PC-9 (cell line): ENCODE measurements at places on chromosomes 6 and 20. TPM values are rescaled to one million over a fixed set of nuclear protein-coding genes. Genes with fewer than 3 reads are reported as not detected.

The TPX2 gene
- 140 and 164 TPM in 2 replicates for total RNA-seq

The ZC2HC1B gene
- total RNA-seq = not detected in 2 replicates

GRCh38 chr20:3404402-3404801 lies 3.1 kb downstream of the DNAAF9 start:
- H3K4me1 ChIP-seq = peaks cover 5% of the 10 kb centered on the region; the same call in 1 of the 2 replicates
- H3K4me3 ChIP-seq = no peak overlapping the region
- H3K27me3 ChIP-seq = no peaks in the 10 kb centered on the region

GRCh38 chr20:2599288-2600006 lies 53.0 kb upstream of the NOP56 start:
- H3K27me3 ChIP-seq = no peaks in the 10 kb centered on the region; the same call in 1 of the 2 replicates
- H3K36me3 ChIP-seq = no peaks in the 10 kb centered on the region
- H3K4me1 ChIP-seq = peaks cover 12% of the 10 kb centered on the region; the same call in 1 of the 2 replicates
- H3K4me3 ChIP-seq = no peak overlapping the region
- DNase-seq = no peak

DNA sequence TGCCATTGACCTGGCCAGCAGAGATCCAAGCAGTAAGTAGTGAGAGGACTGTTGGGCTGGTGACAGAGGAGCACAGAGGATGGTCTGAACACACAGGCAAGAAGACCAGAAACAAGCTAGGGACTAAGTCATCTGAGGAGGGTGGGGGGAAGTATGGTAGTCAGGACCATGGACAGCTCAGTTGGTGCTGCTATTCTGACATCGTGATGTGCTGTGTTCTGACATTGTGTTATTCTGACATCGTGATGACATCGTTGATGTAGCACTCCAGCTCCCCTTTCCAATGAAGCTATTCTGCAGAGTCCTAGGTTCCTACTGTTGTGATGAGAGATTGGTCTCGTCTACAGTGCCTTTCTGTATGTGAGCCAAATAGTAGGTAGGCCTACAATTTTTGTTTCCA lies 28.7 kb downstream of the CFAP206 start:
- no peak overlapping the region for H3K4me3 ChIP-seq
- no peaks in the 10 kb centered on the region for H3K27me3 ChIP-seq
- H3K36me3 ChIP-seq = no peaks in the 10 kb centered on the region
- H3K4me1 ChIP-seq = no peaks in the 10 kb centered on the region

DNA sequence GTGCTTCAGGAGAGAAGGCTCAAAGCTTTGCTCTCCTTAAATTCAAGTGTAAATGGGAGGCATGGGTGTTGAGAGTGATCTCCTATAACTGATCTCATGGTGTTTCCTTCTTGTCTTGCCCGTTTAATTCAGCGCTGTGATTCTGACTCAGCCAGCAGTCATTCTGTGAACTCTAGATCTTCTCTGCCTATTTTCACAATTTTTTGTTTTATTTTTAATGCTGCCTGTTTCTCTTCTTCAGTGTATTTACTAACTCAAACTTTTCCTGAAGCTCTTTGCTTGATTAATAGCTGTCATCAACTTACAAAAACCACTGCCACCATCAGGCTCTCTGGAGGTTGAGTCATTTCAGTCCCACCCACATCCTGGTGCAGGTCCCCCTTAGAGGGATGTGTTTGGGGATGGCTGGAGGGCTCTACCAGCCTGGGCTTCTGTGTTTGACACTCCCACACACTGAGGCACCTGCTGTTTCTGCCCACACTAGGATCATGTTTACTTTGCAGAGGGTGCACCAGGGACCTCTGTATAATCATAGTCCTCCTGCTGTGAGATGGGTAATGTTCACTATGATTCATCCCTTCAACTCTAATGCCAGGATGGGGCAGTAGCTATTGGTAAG lies 94.0 kb downstream of the SHLD1 start:
- no peak overlapping the region for H3K4me3 ChIP-seq
- peak; percentile 35 for DNase-seq
- H3K27ac ChIP-seq = no peak overlapping the region
- no peaks in the 10 kb centered on the region for H3K27me3 ChIP-seq

- no peaks in the 10 kb centered on the region for H3K36me3 ChIP-seq
- peaks cover 10% of the 10 kb centered on the region for H3K27me3 ChIP-seq
- H3K4me3 ChIP-seq = no peak overlapping the region
Observed at GRCh38 chr20:54550776-54551396, 75.5 kb downstream of the DOK5 start.

DNA sequence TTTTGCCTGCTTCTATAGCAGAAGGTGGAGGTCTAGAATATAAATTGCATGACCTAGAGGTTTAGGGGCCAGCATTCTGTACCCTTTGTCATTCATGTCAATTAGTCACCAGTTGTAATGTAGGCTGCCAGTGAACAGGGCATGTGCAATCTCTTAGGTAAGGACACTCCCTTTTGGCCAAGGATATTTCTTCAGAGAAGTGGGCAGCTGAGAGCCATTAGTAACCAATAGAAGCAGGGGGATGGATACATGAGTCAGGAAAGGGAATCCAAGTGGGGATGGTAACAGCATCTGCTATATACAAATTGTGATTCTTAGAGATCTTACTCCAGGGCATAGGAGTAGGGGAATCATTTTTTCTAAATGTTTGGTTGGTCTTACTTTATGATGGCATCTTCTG lies 494.2 kb upstream of the JAG1 start:
- no peak overlapping the region for H3K4me3 ChIP-seq
- no peak overlapping the region for H3K27ac ChIP-seq
- H3K27me3 ChIP-seq = no peaks in the 10 kb centered on the region

GRCh38 chr20:33859157-33859695 lies 48.1 kb downstream of the CHMP4B start:
- H3K4me3 ChIP-seq = no peak overlapping the region
- peaks cover 4% of the 10 kb centered on the region; the same call in 1 of the 2 replicates for H3K36me3 ChIP-seq
- peak; percentile 26 for DNase-seq
- peak overlapping the region; percentile 73 for H3K27ac ChIP-seq
- H3K27me3 ChIP-seq = no peaks in the 10 kb centered on the region

DNA sequence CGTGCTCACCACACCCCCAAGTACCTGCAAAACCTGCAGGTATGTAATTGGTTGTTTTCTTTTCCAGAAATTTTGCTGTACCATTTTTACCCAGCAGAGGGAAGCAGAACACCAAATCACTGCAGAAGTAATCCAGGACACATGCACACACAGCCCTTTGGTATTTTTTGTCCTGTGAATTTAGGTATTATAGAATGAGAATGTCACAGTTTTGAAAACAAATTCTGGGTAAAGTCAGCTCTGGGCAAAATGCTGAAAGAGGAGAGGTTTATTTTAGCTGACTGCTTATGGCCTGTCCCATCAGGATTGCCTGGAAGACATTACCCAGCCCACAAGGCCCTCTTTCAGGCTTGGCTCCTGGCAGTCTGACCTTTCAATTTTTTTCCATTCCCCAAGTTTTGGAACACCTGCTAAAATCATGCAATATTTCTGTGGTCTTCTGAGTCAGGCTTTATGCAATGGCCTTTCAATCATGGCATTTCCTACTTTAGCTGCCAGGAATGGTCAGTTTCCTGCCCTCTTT lies 3.5 kb upstream of the EFHC1 start:
- no peaks in the 10 kb centered on the region for H3K27me3 ChIP-seq
- H3K4me3 ChIP-seq = no peak overlapping the region
- peaks cover 34% of the 10 kb centered on the region for H3K4me1 ChIP-seq
- H3K27ac ChIP-seq = no peak overlapping the region
- H3K36me3 ChIP-seq = no peaks in the 10 kb centered on the region

DNA sequence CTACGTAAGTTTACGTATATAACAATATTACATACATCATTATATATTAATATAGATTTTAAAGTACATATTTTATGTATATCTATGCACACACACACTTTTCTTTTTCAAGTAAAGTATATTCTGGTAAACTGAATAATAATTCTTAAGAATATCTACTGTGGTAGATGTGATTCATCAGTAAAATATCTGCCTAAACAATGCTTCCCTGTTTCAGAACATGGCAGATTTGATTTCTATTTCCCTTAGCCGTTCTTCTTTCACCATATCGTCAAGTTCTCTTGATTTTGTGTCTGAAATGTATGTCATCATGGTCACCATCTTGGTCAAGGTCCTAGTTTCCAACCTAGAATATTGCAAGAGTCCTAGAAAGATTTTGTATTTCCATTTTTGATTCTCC lies 195.6 kb downstream of the HDGFL1 start:
- no peak overlapping the region for H3K4me3 ChIP-seq
- no peaks in the 10 kb centered on the region for H3K27me3 ChIP-seq
- H3K4me1 ChIP-seq = peaks cover 5% of the 10 kb centered on the region; the same call in 1 of the 2 replicates
- H3K27ac ChIP-seq = no peak overlapping the region
